ENCODE measurements at places on chromosomes 16 and 17.

DNA sequence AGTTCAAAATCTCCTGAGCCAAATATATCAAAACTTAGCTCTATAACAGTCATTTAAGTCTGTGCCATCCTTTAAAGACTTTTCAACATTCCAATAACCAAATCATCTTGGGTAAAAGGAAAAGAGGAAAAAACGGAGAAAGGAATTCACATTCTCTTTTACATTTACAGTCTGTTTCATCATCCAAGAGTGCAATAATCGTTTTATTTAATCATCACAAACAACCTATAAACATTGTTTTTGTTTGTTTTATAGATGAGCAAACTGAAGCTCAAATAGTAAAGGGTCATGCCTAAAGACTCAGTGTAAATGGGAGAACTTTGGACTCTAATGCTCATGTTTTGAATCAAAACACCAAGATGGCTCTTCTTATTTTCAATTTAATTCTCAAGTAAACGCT is 252.3 kb downstream of the TOX3 start:
- no peak for DNase-seq

- no peak for DNase-seq
Measured at GRCh38 chr16:2056077-2056476, 8.3 kb downstream of the TSC2 start.

DNA sequence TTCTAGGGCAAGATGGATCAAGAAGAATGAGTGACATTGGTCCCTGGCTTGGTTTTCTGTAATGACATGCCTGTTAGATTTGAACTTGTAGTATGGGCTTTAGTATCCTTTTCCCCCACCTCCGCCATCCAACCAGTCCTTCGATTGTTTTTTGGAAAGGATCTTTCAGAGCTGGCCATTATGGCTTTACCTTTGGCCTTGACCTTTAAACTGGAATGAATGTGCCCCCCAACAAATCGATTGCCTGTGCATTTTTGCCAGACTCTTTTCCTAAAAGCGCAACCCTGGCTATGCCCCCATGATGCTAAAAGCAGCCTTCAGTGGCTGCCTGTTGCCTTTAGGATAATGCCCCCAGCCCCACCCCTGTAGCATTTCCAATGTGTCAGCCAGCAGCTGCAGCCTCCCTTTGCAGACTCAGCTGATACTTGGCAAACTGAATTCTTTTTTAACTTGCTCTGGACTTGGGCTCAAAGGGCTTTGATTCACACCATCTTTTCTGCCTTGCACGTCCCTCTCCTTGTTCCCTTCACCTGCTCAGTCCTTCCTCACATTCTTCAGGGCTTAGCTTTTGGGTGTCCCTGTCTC is 4.0 kb downstream of the GPRC5C start:
- no peak for DNase-seq

DNA sequence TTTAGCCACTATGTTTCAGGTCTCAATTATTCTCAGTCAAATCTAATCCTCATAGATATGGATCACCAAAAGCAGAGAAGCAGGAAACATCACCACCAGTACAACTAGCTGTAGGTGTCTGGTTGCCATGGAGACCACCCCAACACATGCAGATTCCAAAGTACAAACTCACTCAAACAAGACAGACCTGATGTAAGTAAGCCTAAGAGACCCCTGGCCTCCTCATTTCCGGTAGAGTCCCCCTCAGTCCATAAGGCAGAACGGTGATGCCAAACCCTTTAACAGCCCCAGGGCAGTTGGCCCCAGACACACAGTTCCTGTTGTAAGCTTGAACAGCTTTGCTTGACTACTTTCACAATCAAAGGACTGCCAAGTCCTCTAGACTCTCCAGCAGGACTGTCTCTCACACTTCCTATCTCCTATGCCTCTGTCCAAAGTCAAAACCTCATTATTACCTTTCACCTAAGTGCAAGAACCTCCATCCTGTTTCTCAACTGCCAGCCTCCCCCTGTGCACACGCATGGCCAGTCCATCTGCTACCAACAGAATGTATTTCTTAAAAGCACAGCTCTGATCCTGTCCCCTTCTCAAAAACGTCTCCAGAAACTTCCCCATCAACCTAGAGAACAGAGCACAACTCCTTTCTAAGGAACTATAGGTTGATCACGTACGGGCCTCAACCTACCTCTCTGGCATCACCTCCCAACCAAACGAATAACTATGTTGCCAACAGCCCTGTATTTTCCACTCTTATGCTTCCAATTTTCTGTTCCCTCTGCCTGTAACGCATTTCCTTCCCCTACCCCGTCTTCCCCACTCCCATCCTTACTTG is 23.9 kb downstream of the SLC39A11 start:
- no peak for DNase-seq

- no peak for DNase-seq
Measured at GRCh38 chr17:73128496-73128895, 36.0 kb upstream of the SLC39A11 start.

DNA sequence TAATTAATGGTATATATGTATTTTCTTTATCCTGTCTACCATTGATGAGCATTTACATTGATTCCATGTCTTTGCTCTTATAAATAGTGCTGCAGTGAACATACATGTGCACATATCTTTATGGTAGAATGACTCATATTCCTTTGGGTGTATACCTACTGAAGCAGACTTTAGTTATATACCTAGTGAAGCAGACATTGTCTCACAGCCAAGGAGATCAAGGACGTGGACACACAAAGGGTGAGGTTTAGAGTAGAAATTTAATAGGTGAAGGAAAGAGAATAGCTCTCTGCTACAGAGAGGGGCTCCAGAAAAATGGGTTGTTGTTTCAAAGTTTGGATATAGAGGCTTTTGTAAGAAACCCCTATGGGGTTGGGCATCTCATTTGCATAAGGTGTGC is 700.3 kb downstream of the CDH11 start:
- DNase-seq: no peak

GRCh38 chr17:22265807-22266206 is 573.5 kb downstream of the KCNJ18 start:
- no peak for DNase-seq

DNA sequence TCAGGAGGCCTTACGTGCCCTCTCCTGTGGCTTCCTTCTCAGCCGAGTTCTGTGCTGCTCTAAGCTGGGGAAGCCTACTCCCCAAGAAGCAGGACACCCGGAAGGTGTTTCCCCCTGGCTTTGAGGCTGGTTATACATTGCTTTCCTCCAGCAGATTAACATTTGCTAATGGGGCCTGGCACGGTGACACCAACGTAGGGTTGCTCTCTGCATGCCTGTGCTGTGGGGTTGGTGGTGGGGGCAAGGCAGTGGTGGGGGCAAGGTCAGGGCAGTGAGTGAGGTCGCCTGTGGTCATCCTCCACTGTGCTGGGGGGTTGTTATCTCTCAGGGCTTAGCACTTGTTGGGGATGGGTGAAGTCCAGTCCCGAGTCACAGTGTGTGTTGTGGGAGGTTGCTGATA is 4.2 kb downstream of the USP6 start:
- no peak for DNase-seq

GRCh38 chr16:1098266-1098991 is 2.4 kb upstream of the C1QTNF8 start:
- no peak for DNase-seq

DNA sequence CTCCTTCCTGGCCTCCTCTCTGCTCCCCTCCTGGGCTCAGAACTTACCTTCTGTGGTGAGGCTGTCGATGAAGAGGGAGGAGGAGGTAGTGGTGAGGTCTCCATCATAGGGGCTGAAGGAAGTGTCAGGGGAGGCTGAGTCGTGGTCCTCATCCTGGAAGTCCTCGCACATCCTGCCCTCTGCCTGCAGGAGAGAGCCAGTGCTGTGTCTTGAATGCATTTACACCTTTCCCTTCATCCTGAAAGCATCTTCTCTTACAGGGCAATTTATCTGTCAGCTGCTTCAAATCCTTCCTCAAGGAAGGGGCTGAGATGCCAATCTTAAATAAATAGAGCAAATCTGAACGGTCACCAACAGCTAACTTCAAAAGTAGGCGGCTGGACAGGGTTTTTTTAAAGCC is 73.6 kb downstream of the PLXDC1 start:
- DNase-seq: no peak

- no peak for DNase-seq
Measured at GRCh38 chr17:77590951-77591735, 367.4 kb upstream of the TNRC6C start.

GRCh38 chr16:65185241-65185778 is 63.4 kb upstream of the CDH11 start:
- no peak for DNase-seq

DNA sequence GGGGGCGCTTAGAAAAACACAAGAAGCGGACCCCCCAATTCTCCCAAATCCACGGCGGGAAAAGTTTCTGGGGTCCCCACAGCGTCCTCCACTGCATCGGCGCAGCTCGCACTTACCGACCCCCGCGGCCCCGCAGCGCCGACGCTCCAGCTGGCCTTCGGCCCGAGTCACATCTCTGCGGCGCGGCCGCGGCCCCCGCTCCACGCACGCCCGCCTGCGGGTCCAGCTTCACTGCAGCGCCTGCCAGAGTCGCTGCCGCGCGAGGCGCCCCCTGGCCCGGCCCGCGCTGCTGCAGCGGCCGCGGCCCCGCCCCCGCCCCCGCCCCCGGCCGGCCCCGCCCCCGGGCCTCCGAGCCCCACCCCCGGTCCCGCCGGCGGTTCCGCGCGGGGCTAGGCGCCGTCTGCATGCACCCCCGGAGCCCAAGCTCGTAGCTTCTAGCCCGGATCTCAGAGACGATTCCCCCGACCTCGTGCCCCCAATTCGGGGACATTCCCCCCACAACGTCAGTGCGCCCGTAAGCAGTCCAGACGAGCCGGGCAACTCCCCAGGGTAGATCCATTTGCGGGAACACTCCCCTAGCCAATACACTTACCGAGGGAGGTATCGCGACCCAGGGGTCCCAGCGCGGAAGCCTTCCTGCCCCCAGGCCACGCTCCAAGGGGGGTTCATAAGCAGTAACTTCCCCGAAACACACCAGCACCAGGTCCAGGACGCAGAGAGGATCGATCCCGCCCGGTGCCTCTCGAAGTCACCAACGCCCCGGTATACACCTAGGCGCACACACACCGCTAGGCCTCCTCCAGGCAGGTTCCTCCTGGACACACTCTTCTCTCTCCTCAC is at the start of gene GPRC5B:
Gene GPRC5B (minus strand): TSS at position 238 of the 840 bp plus-strand sequence. CDS start 12,003 bp downstream, outside the sequence.
- DNase-seq: peak; percentile 37

DNA sequence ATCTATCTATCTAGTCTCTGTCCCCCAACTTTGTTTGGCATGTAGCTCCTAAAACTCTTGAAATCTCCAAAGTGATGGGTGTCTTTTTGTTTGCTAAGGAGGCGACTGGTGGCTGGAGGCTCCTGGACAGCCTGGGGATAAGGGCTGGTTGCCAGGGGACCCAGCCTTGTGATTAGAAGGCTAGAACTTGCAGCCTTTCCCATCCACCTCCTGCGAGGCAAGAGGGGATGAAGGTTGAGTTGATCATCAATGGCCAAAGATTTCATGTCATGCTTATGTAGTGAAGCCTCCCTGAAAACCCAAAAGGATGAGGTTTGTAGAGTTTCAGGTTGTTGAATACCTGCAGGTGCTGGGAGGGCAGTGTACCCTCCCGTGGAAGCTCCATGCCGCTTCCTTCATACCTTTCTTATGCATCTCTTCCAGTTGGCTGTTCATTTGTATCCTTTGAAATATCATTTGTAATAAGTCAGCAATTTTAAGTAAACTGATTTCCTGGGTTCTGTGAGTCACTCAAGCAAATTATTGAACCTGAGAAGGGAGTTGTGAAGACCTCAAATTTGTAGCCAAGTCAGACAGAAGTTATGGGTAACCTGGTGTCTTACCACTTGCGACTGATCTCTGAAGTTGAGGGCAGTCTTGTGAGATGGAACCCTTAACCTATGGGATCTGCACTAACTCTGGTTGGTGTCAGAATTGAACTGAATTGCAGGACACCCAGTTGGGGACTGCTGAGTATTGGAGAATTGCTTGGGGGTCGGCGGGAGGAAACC is 202.4 kb downstream of the SEC14L1 start:
- DNase-seq: no peak

DNA sequence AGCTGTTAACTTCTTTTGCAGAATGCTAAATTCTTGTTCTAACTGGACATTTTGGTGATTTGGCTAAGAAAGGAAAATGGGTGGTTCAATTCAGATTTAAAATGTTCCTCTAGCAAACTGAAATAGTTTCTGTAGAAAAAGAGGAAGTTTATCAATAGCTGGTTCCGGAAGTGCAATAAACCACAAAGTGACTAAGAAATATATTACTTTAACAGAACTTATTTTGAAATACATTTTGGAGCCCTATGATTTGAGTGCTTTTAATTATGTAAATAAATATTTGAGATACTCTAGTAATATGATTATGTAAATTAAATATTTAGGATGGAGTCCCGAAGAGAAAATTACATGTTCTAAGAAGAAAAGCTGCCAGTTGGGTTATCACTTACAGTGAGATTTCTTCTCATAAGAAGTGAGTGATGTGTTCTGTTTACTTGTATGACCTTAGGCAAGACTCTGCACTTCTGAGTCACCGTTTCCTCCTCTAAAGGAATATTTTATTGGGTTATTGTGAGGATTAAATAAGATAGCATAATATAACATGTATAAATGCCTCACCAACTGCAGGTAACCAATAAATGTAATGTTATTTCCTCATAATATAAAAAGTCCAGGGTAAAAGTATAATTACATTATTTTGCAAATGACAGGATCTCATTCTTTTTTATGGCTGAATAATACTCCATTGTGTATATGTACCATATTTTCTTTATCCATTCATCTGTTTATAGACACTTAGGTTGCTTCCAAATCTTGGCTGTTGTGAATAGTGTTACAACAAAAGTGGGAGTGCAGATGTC is at the start of gene EVI2B:
Gene EVI2B (minus strand): TSS at position 73 of the 800 bp plus-strand sequence. CDS start 8,445 bp downstream, outside the sequence.
- no peak for DNase-seq

- no peak for DNase-seq
Measured at GRCh38 chr17:16935241-16935663, 36.7 kb downstream of the TNFRSF13B start.

- DNase-seq: no peak
Measured at GRCh38 chr16:5065326-5065725, 430 bp downstream of the C16orf89 start.

- DNase-seq: no peak
Measured at GRCh38 chr17:75769536-75769935, 4.5 kb upstream of the GALK1 start.

DNA sequence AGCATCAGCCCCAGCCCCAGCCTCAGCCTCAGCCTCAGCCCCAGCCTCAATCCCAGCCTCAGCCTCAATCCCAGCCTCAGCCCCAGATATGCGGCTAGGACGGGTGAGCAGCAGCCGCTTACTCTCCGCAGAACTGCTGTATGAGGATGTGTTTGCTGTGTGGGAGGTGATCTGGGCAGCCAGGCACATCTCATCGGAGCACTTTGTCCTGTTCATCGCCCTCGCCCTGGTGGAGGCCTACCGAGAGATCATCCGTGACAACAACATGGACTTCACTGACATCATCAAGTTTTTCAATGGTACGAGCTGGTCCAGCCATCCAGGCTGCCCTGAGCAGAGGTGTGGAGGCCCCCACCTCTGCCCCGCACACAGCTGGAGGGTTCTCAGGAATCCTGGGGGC is 22.0 kb downstream of the MNT start:
- no peak for DNase-seq

DNA sequence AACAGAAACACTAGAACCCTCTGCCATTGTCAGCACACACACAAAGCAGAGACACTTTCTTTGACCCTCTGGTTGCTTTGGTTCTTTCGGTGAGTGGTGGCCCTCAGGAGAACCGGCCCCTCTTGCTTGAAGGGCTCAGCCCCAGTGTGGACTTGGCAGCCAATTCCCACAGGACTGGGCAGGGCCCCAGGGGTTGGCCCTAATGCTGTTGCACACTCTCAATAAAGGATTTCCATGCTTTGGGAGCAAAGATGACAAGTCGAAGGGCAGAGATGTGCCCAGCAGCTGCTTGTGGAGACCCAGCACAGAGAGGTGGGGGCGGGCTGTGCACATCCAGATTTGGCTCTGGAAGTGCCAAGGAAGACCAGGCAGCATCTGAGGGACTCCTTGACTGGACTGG is 149.0 kb downstream of the NTN1 start:
- no peak for DNase-seq

GRCh38 chr17:7478276-7479212 is 887 bp downstream of the ZBTB4 start:
- no peak for DNase-seq

Measured in NCI-H1092 treated with DMSO at 0.1 percent for 48 hours (cell line).